Nephron progenitor cell (in vitro differentiated cells): ENCODE measurements at places on chromosomes 12 and 14.

- DNase-seq = no peak
Observed at GRCh38 chr14:86510491-86510890, 980.5 kb downstream of the FLRT2 start.

DNA sequence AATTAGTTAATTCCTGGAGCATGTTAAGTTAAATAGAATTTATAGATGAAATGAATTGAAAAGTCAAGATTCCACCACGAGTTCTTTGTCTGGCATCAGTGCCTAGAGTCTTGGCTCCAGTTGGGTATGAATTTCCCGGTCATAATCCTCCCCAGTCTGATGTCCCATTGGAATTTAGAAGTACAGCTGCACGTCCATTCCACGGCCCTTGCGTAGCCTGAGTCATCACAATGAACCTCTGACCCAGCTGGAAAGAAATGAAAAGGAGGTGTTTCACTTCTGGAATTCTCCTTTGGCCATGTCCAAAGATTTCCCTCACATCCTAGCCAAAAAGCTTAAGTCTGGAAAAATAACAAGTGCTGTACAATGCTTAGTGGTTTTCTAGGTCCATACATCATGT lies 122.7 kb downstream of the KICS2 start:
- no peak for DNase-seq

GRCh38 chr14:70188322-70188658 lies 461 bp downstream of the SLC8A3 start:
- DNase-seq = no peak

DNA sequence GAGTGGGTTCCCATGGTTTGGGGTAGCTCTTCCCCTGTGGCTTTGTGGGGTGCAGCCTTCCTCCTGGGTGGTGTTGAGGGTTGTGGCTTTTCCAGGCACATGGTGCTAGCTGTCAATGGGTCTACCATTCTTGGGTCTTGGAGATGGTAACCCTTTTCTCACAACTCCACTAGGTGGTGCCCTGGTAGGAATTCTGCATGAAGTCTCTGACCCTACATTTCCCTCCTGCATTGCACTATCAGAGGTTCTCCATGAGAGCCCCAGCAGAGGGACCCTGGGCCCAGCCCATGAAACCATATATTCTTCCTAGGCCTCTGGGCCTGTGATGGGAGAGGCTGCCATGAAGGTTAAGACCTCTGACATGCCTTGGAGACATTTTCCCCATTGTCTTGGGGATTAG lies 1093.3 kb downstream of the SLC16A7 start:
- DNase-seq = no peak

DNA sequence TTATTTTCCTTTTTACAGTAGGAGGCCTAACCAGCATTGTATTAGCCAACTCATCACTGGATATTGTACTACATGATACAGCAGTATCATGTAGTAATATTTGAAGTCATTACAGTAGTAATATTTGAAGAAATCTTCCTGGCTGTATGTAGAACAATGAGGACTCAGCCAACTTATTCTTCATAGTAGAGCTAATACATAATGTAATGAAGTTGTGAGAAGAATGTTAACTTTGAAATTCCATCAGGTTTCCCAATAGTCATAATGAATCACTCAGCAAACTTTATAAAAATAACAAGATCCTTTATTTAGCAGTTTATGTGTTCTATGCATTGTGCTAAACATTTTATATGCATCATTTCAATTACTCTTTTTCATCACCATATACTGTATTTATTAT lies 61.8 kb downstream of the LRRK2 start:
- DNase-seq = no peak

GRCh38 chr12:113852264-113852663 lies 113.9 kb downstream of the RBM19 start:
- DNase-seq = no peak

GRCh38 chr14:103027451-103027850 lies 29.9 kb downstream of the CDC42BPB start:
- DNase-seq = no peak

- DNase-seq = no peak
Observed at GRCh38 chr12:93163260-93164036, 214.3 kb upstream of the NUDT4 start.
